ENCODE measurements at places on chromosomes 11 and 22.
A peak's percentile ranks its signal among the peaks of the same experiment; 100 is the strongest.

DNA sequence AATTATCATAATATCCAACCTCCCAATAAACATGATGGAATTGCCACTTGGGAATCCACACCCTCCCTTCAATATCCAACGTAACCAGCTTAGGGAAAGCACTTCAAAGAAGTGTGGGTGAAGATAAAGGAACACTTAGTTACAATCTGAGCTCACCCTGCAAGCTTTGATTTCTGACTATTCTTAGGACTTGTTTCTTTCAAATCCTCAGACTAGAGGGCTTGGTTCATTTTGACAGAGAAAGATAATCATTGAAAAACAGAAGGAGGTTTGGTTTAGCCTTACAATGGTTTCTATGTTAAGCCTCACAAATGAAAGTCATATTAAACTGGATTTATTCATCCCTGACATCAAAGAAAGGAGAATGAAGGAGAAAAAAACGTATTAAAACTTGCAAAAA is 57.9 kb upstream of the SYT13 start:
- DNase-seq, result no peak

DNA sequence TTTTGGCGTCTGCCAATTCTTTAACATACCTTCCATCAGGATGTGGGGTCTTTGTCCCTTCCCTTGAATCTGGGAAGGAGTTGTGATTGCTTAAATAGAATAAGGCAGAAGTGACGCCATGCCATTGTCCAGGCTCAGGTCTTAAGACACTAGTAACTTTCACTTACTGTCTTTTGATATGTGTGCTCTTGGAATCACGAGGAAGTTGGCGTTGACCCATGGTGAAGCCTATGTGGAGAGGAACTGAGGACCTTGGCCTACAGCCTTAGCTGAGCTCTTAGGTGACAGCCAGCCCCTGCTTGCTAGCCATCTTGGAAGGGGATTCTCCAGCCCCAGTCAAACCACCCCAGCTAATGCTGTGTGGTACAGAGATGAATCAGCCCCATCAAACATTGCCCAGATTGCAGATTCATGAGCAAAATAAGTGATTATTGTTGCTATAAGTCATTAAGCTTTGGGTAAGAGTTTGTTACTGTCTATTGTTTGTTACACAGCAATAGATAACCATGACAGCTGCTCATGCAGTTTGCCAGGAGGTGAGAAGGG is 17.6 kb upstream of the CLPB start:
- DNase-seq, result no peak

DNA sequence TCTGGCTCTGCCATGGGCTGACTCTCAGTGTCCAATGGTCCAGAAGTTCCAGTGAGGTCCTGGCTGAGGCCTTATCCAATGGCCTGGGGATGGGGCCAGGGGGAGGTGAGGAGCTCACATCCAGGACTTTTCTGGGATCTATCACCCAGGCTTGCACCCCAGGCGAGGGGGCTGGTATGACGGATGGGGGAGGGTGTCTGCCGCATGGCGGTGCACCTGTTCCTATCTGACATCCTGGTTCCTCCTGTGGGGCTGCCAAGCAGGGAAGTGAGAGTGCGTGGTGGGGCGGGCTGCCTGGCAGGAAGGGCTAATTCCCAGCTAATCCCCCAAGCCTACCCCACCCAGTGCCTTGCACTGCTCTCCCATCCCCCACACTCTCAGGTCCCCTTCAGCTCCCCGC is 102.1 kb downstream of the NECTIN1 start:
- no peak for DNase-seq

DNA sequence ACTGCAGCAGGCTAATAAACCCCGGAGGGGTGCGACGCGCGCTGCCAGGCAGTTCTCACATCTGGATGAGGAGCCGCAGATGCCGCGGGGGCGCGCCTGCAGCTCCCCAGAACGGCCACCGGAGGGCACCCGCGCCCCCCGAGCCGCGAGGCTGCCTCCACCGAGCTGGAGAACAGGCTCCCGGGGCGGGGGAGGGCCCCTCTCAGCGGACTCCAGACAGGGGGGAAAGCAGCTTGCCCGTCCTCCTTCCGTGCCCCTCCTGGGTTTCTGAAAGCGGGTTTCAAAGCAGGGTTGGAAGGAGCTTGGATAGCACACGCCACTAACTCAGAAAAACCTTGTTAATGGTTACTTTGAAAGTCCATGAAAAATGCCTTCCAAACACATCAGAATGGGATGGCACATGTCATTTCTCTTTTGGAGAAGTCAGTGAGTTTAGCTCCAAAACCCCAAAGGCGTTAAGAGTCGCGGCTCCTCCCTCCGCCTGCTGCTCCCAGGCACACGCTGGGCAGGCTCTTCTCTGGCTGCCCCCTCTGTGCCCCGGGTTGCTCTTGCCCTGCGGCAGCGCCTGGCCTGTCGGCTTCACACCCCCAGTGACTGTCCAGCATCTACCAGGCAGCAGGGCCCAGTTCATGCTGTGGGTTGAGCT is 317.8 kb downstream of the NTM start:
- DNase-seq, result no peak

GRCh38 chr11:60265373-60266214 is 14.9 kb upstream of the MS4A4A start:
- DNase-seq, result no peak

DNA sequence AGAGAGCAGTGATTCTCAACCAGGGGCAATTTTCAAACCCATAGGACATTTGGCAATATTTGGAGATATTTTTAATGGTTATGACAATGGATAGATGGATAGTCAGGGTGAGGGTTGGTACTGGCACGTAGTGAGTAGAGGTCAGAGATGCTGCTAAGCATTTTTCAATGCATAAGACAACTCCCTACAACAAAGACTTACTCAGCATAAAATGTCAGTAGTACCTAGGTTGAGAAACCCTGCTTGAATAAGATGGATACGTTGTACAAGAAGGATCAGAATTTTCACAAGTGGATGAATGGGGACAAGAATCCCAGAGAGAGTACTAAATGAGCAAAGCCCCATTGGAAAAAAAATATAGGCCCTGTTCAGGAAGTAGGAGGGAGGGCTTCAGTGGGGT is 11.9 kb upstream of the LIN7C start:
- DNase-seq, result no peak

DNA sequence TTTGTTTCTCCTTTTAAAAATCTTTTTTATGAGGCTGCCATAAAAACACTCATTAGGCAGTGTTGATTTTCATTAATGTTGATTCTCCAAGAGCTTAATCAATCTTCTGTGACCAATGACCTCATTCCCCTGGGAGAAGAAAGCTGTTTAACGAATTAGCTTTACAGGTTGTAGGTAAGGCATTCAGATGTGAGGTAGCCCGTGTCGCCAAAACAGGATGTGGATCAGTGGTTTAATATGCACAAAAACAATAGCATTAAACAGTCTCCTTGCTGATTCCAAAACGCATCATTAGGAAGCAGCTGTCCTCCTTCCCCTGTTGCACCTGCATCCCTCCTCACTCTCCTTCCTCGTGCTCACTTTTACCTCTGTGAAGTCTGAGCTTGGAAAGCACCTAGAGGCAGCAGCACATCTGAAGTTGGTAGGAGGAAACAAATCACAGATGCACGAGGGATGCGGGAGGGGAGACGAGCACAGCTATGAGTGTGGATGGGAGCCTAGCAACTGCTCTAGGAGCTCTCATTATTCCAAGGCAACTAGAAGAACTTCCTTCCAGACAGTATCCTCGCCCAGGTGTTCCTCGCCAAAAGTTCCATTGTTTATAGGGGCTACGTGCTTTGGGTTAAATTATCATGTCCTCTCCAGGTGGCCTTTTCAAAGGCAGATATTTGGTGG is 179.4 kb upstream of the SNX19 start:
- peak; percentile 8 for DNase-seq

DNA sequence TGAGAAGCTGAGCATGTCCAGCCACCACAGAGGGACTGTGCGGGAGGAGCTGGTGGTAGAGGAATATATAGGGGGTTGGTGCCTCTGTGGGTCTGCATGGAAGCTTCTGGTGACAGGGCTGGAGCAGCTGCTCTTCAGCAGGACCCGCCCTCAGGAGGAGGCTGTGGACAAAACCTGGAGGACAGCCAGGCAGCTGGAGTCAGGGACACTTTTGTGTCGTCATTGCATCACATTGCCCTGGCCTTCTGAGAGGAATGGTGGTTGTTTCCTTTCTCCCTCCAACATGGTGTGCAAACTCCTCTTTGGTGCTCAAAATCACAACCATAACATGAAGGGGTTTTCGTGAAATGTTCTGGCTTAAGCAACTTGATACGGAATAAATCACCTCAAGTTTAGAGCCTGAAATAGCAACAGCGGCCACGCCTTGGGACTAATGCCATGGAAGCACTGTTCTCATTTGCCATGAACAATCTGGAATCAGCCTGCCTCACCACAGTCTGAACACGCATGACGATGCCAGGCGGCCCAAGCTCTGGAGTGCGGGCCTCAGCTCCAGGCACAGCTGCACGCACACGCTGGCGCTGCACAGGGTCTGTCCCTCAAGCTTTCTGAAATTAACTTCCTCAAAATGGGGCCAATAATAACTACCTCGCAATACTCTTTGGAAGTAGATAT is 17.1 kb upstream of the CSRP3 start:
- DNase-seq, result no peak

DNA sequence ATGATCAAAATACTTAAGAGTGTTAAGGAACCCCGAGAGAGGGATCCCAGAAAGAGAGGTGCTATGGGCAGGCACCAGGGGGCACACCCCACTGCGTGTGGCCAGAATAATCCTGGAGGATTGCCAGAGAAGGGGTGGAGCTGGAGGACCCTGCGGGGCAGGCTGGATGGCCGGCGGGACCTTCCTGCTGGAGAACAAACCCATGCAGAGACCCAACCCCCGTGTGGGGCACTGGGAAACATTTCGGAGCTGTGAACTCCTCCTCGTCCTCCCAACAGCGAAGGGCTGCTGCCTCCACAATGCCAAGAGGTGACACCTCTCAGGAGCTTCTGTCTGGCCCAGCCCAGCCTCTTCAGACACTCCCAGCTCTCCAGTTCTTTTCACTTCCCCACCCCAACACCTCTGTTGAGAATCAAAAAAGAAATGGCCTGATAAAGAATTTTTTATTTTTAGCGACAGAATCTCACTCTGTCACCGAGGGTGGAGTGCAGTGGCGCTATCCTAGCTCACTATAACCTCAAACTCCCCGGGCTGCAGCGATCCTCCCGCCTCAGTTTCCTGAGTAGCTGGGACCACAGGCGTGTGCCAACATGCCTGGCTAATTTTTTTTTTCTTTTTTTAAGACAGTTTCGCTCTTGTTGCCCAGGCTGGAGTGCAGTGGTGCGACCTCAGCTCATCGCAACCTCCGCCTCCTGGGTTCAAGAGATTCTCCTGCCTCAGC is 25.6 kb downstream of the RHOD start:
- DNase-seq, result no peak

GRCh38 chr11:78161962-78162371 is 22.5 kb upstream of the ALG8 start:
- DNase-seq, result no peak

- DNase-seq, result no peak
Measured at GRCh38 chr22:19108807-19109197, 13.4 kb downstream of the DGCR2 start.

DNA sequence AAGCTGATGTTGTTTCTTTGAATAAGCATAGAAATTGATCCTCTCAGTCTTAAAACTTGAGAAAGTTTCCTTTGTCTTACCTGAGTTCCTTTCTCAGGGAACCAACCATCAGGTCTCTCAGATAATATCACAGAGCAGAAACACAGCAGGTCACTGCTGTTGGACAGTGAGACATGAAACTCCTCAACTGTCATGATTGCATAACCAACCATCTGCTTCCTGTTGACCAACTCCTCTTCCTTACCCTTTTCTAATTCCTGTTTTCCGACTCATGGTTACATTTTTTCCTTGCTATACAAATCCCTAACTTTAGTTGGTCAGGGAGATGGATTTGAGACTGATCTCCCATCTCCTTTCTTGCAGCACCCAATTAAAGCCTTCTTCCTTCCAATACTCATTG is 845.3 kb downstream of the FAM181B start:
- no peak for DNase-seq

DNA sequence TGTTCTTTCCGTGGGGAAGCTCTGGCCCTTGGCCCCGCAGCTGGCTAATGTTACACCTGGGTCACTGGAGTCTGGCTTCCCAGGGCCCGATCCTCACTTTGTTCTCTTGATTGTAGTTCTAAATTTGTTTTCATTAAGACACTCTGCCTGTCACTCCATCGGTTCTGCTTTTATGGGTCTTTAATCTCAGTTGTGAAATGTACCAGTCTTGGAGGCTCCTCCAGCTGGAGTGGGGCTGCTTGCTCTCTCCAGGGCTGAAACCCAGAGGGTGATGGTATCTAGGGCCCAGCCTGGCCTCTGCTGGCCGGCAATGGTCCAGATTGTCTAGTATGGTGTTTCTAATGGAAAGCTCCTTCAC is 352.9 kb downstream of the TENM4 start:
- DNase-seq, result no peak

DNA sequence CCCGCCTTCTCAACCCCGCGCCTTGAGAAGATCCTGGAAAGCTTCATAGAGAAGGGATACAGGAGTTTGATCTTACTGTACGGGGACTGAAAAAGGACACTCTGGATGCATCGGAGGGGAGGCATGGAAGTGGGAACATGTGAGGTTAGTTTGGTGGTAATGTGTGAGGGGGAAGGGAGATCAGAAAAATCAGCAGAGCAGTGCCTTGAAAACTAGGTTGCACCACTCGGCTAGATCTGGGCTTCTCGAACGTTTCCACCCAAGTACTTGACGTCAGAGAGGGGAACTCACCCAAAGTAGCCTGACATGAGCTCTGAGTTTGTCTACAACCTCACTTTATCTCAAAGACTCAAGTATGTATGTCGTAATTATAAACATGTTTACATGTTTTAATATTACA is 14.5 kb downstream of the USP35 start:
- DNase-seq, result no peak

- DNase-seq, result no peak
Measured at GRCh38 chr11:95451682-95452081, 220.7 kb upstream of the SESN3 start.

DNA sequence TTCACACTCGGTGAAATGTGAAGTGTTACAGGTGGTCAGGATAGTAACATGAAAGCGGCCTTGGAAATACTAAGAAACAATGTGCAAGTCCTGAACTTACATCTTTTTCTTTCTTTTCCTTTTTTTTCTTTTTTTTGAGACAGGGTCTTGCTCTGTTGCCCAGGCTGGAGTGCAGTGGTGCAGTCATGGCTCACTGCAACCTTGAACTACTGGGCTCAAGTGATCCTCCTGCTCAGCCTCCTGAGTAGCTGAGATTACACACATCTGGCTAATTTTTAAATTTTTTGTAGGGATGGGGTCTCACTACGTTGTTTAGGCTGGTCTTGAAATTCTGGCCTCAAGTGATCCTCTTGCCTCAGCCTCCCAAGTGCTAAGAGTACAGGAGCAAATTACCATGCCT is 252.6 kb downstream of the SWAP70 start:
- no peak for DNase-seq

- DNase-seq, result no peak
Measured at GRCh38 chr11:34893416-34893815, 22.8 kb downstream of the APIP start.

- no peak for DNase-seq
Measured at GRCh38 chr11:127223026-127223425, 222.5 kb upstream of the KIRREL3 start.
